Spinal cord (tissue), 10 donors: ENCODE measurements at places on chromosomes 4 and X. TPM values are rescaled to one million over a fixed set of nuclear protein-coding genes. Genes with fewer than 3 reads are reported as not detected.

DNA sequence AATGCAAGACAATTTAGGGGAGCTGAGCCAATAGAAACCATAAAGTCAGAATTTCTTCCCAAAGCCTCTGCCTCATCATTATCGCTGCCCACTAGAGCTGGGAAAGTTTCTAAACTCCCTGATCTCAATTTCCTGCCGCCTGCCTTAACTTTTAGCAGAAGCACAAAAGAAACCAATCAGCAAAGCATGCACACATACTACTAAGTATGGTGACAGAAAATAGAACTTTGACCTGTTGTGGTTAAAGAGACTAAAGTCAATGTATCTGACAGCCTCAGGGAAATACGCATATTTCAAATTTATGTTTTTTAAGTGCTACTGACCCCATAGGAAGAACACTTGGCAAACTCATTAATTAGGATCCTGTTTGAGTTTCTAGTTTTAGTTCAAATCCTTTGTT, 10.1 kb downstream of the STK26 start:
- DNase-seq = no peak

DNA sequence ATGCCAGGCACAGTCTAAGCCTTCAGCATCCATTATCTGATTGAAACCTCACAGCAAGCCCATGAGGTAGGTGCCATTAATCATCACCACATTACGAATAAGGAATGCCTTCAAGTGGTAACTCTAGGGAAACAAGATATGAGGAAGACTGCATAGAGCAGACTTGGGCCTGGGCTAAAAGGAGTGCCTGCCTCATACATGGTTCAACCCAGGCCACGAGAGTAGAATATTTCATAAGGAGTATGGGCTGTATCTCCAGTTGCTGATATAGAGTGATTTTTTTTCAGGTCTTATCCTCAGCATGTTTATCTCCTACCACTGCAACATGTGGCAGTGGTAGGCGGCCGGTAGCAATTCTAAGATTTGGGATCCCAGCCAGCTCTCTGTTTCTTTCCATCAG, 51.7 kb downstream of the ATP11C start:
- DNase-seq = no peak

DNA sequence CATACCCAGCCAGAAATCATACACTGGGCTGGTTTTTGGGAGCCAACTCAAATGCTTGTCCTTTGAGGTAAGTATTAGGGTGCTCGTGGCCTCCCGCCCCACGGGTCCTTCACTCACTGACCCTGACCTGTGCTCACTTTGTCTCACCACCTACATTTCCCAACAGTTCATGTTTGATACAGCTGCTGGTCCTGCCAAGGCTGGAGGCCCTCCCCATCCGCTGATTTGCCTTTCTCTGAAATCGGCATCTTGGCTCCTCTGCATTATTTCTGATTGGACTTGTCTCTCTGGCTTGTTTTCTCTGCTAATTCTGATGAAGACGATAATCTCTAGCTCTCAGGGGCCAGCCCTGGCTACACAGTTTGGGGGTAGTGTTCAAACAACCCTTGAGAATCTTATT, 70.2 kb downstream of the SORBS2 start:
- DNase-seq = no peak

GRCh38 chr4:122508083-122508482, 51.6 kb upstream of the IL2 start:
- no peak for DNase-seq

Gene FGB
- 0.14 TPM for polyA plus RNA-seq

Gene IQCM
- not detected for polyA plus RNA-seq

Gene FANCB
- 1.9 TPM for polyA plus RNA-seq

Gene HS3ST1
- 12.8 TPM for polyA plus RNA-seq

- no peak for DNase-seq
Measured at GRCh38 chrX:40273356-40274050, 175.7 kb upstream of the BCOR start.

Gene RHOXF2B
- 0.14 TPM for polyA plus RNA-seq

DNA sequence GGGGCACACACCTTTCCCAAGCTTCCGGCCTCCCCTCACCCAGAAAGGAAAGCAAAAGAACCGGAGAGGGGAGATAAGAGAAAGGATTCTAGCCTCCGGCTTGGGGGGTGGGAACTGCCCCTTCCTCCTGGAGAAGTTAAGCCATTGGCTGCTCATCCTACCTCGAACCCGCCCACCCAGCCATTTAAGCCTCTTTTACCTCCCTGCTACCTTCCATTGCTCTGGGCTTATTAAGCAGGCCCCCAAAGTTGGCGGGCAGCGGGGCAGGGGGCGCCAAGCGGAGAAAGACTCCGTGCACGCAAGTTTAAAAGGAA, 2.3 kb downstream of the MAML3 start:
- DNase-seq = peak; percentile 98

DNA sequence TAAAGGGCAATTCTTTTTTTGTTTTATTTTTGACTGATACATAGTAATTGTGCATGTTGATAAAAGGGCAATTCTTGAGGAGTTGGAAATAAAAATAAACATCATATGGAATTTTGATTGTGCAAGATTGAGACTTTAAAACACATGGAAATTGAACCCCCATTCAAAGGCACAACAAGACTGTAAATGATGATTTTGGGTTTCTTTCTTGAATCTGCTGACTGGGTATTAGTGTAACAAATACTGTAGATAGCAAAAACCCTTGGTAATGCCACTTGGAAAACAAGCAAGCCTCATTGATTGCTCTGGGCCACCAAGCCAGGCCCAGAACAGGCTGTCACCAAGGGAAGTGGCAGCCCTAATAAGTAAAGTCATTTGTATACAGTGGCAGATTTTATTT, 73.0 kb upstream of the ANXA3 start:
- DNase-seq = no peak

GRCh38 chr4:84681486-84682274, 98.8 kb downstream of the CDS1 start:
- no peak for DNase-seq

Gene CLDN34
- polyA plus RNA-seq = 0.53 TPM

- no peak for DNase-seq
Measured at GRCh38 chrX:631802-632365, 1.3 kb downstream of the SHOX start.

Gene PCDH10
- 61.5 TPM for polyA plus RNA-seq

Gene SH3D19
- 41.3 TPM for polyA plus RNA-seq

DNA sequence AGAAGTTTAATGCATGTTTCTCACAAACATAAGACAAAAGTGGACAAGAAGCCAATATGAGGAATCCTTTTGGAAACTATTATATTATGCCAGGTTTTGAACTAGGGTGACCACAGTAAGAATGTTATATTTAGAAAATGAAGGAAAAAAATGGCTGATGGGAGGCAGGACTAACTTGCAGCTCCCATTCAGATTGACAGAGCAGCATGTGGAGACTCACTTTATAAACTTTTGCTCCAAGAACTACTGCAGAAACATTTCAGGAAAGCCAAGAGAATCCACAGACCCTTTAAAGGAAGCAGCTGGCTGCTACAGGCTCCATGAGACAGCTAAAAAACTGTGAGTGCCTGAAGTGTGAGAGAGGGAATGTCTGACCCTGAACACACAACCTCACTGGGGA, 738.6 kb upstream of the GRIA3 start:
- DNase-seq = no peak

Gene SSX4B
- polyA plus RNA-seq = not detected

Gene H2BW2
- 1.3 TPM for polyA plus RNA-seq

Gene GIMD1
- not detected for polyA plus RNA-seq

DNA sequence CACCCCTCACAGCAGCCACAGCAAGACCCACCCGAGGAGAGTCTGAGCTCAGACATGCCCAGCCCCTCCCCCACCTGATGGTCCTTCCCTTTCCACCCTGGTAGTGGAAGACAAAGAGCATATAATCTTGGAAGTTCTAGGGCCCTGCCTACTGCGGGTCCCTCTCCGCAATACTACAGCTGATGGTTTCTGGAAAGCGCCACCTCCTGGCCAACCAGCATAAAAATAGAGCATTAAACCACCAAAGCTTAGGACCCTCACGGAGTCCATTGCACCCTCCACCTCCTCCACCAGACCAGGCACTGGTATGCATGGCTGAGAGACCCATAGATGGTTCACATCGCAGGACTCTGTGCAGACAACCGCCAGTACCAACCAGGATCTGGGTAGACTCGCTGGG, 78.2 kb downstream of the SH3BGRL start:
- no peak for DNase-seq

DNA sequence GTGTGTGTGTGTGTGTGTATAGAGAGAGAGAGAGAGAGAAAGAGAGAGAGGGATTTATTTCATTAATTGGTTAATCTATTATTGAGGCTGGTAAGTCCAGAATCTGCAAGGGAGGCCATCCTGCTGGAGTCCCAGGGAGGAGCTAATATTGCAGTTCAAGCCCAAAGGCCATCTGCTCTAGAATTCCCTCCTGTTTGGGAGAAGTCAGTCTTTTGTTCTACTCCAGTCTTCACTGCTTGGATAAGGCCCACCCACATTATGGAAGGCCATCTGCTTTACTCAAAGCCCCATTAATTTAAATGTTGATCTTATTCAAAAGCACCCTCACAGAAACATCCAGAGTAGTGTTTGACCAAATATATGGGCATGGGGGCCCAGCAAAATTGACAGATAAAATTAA, 317.5 kb upstream of the RASGEF1B start:
- no peak for DNase-seq
